ENCODE measurements at places on chromosomes 1 and 21.

DNA sequence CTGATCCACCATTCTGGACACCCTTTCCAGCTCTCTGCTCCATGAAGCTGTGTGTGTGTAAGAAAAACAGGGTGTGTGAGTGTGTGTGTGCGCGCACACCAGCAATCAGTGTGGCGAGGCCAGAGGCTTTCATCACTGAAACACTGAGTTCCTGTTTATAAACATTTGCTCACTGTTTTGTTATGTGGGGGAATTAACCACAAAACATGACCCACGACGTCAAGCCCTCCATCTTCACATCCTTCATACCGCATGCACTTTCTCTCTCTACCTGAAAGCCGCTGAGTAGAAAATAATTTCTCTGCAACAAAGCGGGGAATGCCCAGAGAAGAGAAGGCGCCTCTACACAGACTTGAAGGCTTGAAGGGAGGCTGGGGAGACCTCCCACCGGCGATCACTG, 148.9 kb upstream of the IRF2BP2 start:
- no peak for DNase-seq

GRCh38 chr1:208967334-208967733, 616.2 kb upstream of the CAMK1G start:
- DNase-seq, result no peak

DNA sequence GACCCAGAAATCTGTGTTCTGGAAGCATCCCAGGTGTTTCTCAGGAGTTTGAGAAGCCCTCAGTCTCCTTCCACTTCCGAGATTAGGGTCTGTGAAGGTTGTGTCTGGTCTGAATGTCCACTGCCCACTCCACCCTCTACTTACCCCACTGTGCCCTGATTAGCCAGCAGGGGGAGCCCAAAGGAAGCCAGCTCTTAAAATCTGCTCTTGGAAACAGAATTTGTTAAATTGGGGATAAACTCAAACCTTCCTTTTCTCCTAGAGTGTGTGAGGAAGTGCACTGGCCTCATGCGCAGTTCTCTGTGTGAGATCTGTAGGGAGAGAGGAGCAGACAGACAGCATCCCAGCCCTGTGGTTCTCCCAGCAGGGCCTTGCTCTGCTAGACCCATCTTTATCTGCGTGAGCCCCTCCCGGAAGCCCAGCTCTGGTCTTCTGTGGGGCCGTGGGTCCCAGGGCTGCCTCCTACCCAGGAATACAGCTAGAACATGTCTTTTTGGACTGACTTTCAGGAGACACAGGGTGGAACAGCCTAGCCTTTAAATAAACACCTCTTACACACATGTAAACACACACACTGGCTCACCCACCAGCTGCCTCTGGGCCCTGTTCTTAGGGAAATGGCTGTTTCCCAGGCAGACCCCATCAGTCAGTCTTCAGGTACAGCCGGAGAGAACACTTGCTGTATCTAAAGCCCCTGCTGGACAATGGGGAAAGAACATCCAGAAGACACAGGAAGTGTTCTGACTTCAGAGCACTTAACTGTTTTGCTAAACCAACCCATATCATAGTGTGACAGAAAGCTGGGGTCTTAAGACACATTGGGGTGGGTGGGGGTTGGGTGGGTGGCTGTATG, 52.2 kb downstream of the SMYD2 start:
- DNase-seq, result no peak

DNA sequence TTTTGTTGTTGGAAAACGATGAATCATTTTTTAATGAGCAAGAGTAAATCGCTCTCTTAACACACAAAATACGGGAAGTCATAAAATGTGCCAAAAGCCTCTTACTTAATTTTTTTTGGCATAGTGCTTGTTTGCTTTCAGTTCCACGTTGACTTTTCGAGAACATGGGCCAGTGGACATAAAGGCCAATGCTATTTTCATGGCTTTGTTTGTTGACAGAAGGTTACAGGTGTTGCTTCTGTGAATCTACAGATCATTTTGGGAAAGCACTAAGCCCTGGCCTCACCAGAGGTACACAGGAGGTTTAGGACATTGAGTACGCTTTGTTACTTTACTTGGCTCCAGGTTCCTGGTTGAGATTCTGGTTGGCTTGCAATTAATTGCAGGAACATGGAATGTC, 199.4 kb upstream of the HMCN1 start:
- DNase-seq, result no peak

DNA sequence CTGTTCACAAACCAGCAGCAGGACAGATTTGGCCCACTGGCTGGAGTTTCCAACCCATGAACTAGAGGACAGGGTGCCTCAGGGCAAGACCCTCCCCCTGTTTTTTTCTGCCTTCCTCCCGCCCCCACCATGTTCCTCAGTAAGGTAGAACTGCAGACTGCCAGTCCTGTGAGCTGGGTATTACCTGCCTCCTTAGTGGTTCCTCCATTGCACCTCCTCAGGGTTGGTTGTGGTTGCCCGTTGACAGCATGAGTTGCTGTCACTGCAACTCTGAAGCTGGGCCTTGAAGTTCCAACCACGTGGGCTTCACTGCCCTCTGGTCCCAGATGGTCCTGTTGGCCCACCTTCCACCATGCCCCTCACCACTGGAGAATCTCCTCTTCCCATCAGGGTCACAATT, 28.8 kb downstream of the TENT5C start:
- peak; percentile 46 for DNase-seq

GRCh38 chr1:119926553-119926952, 30.2 kb upstream of the ADAM30 start:
- DNase-seq, result no peak

DNA sequence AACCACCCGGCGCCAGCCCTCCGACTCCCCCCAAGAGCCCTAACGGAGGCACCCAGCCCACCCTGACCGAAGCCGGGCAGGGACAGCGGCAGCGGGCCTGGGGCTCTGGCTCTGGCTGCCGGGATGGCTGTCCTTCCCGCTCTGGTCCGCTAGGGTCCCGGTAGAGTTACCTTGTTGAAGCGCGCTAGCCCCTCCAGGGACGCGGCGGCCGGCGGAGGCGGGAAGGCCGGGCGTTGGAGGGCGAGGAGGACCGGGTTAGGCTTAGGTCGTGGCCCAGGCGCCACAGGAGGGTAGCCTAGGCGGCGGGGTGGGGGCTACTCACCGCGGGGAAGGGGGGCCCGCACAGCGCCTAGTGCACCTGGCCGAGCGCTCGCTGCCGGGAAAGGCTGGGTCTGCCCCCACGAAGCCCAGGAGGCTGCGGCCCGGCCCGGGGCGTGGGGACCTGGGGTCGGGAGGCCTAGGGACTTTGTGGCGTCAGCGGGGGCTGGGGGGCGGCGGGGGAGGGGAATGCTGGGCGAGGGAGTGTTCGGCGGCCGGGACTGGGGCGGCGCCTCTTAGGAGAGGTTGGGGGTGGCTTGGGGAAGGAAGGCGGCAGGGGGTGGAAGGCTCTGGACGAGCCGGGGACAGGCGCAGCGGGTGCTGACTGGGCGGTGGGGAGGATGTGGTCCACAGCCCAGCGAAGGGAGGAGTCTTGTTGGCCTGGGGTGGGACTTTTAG, at the start of gene TRIM17:
TRIM17 (minus strand) TSS at position 645 of the 717 bp plus-strand sequence. CDS start 1,789 bp downstream, outside the sequence.
- no peak for DNase-seq

DNA sequence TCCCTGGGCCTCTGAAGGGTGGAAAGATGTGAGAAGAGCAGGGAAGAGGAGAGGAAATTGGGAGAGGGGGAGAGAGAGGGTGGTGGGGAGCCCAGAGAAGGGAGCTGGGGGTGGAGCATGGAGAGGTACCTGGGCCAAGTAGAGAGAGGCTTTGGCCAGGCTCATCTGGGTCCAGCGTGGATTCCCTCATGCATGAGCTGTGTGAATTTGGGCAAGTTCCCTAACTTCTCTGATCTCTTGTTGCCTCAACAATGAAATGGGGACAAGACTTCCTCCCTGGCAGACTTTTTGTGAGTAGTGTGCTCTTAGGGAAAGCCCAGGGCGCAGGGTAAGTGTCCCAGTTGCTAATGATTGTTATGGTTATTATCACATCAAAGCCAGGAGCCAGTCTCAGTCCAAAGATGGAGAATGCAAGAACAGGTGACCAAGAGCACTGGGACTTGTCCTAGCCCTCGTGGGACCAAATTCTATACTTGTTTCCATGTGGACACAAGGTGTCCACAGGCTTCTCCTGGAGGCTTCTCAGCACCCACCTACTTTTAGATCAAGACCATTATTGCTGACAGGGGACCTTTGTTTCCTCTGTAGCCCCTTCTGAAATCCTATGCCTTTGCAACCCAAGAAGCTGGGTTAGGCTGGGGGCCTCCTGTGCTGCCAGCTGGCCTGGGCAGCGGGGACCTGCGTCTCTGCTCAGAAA, 13.9 kb downstream of the IL6R start:
- no peak for DNase-seq

DNA sequence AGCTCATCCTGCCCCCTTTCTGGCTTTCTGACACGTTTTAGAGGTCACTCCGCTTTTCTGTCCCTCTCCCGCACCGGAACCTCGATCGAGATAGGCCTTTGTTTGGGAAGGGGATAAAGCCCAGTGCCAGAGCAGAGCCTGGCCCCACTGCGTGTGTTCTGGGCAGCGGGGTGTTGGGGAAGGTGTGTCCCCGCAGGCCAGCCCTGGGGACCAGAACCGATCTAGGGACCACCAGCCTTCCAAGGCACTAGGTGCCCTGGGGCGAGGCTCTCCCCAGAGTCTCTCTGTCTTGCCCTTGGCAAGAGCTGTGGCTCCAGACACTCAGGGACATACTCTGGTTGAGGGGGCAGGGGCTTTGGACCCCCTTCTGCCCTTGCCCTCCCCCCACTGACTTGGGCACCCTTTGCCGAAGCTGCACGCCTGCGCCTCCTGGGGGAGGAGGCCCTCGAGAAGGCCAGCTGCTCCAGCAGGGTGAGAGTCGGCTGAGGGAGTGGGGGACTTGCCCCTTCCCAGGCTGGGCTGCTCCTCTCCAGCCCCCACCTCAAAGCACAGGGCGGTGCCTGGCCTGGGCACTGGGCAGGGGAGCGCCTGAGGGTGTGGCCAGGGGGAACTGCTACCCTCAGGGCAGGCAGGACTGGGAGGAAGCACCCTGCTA, 16.4 kb downstream of the PRXL2B start:
- no peak for DNase-seq

DNA sequence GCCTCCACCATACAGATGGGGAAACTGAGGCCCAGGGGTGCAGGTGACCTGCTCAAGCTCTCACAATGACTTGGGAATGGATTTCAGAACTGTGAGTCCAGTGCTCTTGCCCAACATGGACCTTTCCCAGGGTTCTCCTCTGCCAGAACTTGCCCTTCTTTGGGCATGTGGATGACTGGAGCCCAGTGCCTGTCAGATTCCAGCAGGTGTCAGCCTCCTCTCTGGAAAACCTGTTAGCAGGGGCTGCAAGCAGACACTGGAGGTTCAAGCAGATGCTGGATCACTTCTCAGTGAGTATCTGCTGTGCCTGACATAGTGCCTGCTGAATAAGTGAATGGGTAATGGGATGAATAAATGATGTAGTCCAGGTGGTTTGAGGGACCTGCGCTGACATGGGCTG, 314.2 kb upstream of the POU3F1 start:
- no peak for DNase-seq

DNA sequence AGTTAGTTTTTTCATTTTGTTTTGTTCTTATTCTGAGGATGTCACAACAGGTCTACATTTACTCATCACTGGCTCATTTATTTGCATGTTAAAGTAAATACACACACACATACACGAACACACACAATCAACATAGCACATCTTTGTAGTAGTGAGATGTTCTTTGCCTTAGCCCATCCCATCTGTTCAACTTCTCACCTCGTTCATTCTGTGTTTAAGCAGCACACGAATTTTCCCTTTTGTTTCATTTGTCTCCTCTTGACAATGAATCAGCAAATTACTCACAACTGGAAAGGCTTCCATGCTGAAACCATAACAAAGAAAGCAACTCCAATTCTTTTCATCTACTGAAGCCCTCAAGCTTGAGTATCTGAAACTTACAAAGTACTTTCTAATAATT, 133.3 kb upstream of the CHRM3 start:
- DNase-seq, result no peak

- peak; percentile 88 for DNase-seq
Measured at GRCh38 chr21:45128613-45129188, 54.3 kb downstream of the ADARB1 start.

GRCh38 chr1:172793823-172794222, 134.9 kb downstream of the FASLG start:
- DNase-seq, result no peak

GRCh38 chr1:172682812-172683211, 23.9 kb downstream of the FASLG start:
- DNase-seq, result no peak

- peak; percentile 9 for DNase-seq
Measured at GRCh38 chr1:58981392-58981791, 197.5 kb upstream of the JUN start.

DNA sequence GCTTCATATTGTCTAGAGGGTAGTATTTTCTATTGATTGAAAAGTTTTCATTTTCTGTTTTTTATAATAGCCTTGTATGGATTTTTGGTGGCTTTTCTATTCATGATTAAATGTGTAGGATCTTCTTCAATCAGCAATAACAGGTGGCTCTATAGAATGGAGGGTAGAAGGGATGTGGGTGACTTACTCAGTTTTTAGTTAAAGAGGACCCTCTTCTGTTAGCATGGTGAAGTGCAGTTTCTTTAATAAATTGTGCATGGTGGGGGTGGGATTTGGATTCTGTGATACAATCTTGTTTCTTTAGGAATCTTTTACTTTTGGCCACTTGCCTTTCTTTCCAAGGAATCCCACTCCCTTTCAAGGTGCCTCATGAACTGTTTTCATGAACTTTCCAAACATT, 64.7 kb downstream of the SLC35A3 start:
- DNase-seq, result no peak

- DNase-seq, result no peak
Measured at GRCh38 chr1:208308221-208308620, 64.0 kb upstream of the PLXNA2 start.

DNA sequence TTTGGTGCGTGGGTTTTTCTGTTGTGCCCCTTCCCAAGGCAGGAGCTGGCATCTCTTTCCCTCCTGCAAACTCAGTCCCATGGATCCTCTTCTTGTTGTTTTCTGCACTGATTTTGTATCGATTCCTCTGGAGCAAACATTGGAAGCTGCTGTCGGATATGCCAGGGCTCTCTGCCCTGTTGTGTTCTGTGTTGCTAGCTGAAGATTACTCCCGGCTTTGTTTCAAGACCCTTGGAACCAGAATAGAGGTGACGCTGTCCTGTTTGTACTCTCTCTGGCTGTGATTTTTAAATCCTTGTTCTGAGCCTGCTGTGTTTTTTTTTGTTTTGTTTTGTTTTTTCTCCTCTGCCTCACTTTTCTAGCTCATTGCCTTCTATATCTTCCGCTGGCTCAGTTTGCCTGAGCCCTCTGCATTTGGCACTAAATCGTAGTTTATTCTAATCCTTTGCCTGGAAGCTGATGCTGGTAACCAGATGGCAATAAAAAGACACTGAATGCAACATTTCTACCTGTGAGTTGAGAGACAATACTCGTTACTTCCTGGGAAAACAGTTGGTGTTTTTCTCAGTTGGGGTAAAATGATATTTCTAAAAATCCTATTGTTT, 67.0 kb downstream of the BACH1 start:
- no peak for DNase-seq

GRCh38 chr1:150365941-150366340, 2.0 kb downstream of the RPRD2 start:
- DNase-seq, result no peak

DNA sequence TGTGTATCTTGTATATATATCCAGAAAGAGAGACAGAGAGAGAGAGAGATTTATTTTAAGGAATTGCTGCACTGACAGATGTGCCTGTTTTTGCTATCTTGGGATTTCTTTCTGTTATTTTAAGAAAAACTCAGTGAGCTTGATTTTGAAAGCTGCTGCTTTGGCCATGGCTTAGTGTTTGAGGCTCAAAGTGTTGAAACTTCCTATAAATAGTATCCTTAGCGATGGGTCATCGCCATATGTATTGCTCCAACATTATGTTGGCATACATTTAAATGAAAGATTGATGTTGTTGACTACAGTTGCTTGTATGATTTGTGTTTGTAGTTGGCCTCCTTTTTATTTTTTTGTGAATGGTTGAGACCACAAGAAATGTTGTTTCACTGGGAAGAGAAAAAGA, 29.0 kb upstream of the NTPCR start:
- no peak for DNase-seq
